ENCODE measurements at places on chromosomes 3 and 15.

DNA sequence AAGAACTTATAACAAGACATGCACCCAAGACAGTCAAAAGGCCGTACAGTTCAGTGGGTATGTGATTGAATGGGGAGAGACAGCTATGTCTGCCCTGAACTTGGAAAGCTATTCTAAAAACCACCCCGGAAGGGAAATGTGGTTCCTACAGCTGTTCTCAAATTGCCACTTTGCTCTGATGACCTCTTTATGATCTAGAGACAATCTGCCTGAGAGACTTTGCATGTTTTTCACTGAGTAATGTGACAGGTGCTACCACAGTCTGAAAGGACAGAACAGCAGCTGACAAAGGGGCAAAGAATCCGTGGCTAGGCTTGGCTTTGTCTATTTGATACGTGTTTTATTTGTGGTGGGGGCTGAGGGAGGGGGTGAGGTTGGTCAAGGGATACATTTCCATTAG is 148.3 kb upstream of the NPHP3 start:
- no peak for DNase-seq

DNA sequence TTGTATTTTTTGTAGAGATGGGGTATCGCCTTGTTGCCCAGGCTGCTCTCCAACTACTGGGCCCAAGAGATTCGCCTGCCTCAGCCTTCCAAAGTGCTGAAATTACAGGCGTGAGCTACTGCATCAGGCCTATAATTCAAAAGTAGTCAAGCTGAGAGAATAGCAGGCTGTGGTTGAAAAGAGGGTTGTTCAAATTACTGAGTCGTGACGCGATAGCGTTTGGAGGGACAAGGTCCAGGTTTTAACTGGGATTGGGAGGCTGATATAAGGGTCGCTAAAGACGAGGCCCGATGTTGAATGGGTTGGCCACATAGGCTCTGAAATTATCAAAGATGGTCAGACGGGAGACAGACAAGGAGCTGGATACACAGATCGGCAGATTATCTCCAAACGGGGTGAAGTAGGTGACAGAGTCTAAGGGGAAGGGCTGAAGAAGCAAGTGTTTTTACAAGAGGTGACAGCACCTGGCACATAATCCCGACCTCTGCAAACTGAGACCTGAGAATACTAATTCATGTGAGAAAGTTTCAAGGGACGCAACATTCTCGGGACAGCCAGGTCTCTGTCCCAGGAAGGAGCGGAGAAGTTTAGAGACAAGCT is 759 bp upstream of the ARID3B start:
- DNase-seq = no peak

DNA sequence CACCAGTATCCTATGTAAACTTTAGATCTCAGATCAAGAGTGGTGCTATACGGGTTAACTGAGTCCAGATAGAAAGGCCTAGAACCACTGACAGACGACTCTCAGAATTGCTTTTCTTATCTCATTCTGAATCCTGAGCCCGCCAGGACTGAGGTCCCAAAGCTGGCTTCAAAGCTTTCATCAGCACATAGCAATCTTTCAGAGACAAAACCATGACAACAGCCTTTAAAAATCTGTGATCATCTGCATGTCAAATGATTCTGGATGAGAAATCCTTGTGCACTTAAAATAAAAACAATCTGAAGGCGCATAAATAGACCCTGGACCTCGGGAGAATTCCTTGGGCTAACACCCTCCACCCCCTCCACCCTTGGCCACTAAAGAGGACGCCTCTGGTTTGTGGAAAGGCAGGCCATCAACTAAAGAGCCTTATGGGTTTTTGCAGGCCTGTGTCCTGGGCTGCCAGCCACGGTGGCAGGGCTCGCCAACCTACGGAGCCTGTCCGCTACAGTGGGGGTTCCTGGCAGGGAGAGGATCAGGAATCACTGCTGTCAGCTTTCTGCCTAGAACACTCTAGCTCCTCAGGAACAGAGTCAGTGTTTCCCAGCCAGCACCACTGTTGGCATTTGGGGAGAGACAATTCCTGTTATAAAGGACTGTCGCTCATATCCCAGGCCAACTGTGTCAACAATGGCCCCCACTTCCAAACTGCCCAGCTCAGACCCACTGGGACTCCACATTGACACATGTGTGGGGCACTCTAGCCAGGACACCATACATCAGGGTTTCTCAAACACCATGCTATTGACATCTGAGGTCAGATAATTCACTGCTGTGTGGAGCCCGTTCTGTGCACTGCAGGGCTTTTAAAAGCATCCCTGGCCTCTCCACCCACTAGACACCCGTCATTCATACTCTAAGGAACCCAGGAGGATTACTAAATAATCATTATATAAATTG is 20.2 kb downstream of the TLE3 start:
- no peak for DNase-seq

DNA sequence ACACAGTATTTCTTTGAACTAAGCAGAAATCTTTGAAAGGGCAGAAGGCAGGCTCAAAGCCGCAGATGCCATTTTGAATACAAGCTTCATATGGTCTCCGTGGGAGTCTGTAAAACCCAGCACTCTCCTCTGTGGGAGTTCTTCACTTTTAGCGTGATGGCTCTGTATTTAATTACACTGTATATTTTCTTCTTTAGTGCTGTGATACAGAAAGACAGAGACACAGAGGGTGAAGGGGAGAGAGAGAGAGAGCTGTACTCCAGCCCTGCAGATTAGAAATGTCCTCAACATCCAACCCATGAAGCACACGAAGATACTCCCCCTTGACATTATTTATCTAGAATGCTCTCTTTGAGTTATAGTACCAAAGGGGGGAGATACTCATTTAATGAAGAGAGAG is 752.6 kb upstream of the NR2F2 start:
- no peak for DNase-seq

- no peak for DNase-seq
Observed at GRCh38 chr3:59027607-59028006, 22.2 kb downstream of the CFAP20DC start.

DNA sequence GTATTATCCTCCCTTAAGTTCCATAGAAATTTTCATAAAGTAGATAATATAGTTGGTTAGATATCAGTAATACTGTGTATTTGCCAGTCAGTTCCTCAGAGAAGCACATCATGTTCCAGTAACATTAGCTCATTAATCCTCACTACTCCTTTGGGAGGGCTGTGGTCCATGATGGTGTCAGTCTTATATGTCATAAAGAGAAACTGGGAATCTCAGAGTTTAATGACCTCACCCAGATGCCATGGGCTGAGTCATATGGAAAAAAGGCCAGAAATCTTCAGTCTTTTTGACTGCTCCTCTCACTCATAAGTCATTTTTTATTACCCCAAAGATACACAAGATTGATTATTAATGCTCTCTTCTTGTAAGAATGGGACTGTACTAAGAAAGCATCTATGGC is 188.6 kb downstream of the CHL1 start:
- DNase-seq = no peak

DNA sequence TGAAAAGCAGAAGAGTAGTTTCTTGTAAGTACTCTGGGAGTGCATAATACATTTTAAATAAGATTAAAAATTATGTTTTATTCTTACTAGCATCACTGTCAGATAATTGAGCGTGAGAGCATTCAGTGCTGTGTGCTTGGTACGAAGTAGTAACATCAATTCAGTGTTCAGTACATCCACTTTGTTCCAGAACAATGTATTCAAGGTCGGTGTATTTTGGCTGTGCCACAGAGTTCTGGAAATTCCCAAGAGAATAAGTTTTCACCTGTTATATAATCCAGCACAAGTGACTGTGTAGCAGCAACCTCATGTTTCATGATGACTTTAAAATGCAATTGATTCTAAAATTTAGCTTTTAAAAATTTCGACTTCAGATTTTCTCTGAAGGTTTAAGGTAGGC is 130.6 kb downstream of the IGF1R start:
- no peak for DNase-seq

GRCh38 chr15:71892335-71892734 is 82.0 kb downstream of the NR2E3 start:
- no peak for DNase-seq

DNA sequence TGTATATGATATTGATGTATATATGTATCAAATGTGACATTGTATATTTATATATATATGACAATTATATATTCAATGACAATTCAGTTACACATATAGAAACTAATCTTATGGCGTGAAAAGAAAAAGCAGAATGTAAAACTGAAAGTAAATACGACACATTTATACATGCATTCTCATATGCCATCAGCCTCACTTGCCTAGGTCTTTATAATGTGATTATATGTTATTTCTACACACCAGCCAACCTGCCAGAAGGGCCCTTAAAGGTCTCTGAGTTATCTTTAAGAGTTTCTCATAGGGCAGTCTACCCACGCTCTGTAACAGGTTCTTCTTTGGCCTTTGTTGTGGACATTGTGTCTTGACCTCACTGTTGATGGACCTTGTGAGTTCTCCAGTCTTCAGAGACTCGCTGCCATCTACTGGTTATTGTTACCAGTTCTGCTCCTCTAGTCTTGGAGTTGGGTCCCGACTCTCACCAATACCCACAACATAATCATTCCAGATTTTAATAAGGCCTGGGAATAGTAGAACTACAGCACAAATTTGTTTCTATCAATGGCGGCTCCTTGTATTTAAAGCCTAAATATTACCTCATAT is 371.5 kb upstream of the GOLIM4 start:
- DNase-seq = no peak

GRCh38 chr3:171966533-171967136 is 72.7 kb upstream of the FNDC3B start:
- no peak for DNase-seq

- no peak for DNase-seq
Observed at GRCh38 chr3:43285644-43286043, 696 bp upstream of the SNRK start.

Measured in stimulated activated CD4-positive, alpha-beta T cell treated with anti-CD3 and anti-CD28 coated beads, TNF-alpha, amount 100 ng/mL, for 1 hour (primary cell).